ENCODE measurements at places on chromosomes 6 and 20. TPM values are rescaled to one million over a fixed set of nuclear protein-coding genes. Genes with fewer than 3 reads are reported as not detected.

DNA sequence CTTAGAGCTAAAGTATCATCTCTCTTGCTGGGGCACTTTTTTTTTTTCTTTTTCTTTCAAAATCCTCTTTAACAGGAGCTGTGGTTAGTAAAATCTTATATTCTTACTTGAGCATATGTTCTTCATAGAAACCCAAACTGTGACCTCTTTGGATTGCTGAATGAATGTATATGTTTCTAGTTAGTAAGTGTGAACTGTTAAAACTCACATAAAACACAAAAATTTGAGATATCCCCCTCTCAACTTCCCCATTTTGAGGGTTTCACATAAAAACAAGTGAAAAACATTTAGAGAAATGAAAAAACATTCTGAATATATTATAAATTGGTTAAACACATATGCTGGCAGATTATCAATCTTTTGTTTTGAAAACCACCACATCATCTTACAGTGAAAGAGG, 78.1 kb downstream of the INSM1 start:
- no peak for DNase-seq

GRCh38 chr6:8172530-8172929, 70.2 kb upstream of the EEF1E1 start:
- DNase-seq, result no peak

GRCh38 chr20:24051160-24051559, 62.6 kb upstream of the GGTLC1 start:
- no peak for DNase-seq

- DNase-seq, result no peak
Observed at GRCh38 chr6:506508-506907, 115.0 kb downstream of the IRF4 start.

- no peak for DNase-seq
Observed at GRCh38 chr6:116405652-116406356, 35.1 kb downstream of the DSE start.

DNA sequence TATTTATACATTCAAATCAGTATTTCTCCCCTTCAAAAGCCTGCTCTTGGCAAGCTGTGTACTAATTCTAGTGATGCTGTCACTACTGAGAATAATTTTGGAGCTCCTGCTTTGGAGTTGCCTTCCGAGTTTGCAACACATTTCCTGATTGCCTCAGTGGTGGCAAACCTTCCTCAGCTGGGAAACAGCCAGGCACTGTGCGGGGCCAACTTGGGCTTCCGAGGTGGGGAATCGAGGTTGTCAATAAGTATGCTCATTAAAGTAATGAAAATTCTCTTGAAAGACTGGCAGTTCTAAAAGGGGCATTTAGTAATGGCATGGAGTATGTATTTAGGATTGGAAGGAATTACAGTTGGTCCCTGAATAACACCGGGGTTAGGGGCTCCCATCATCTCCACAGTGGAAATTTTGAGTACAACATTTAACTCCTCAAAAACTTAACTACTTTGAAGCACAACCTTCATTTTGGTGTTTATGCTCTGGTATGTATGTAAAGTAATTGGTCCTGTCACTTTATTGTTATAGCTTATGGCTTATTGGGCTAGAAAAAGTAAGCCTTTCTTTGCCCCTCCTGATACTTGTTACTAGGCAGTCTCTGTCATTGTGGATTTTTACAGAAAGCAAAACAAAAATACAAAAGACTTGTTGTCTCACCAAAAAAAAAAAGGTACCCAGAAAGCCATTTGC, 2.7 kb downstream of the PAQR8 start:
- DNase-seq, result no peak

GRCh38 chr6:36643977-36644376, 34.5 kb upstream of the CDKN1A start:
- no peak for DNase-seq

GRCh38 chr6:122806291-122806690, 17.2 kb downstream of the SMPDL3A start:
- DNase-seq, result no peak

The C6orf132 gene
- 0.03 TPM for total RNA-seq

The OCSTAMP gene
- total RNA-seq, result not detected

The OLIG3 gene
- total RNA-seq, result 0.34 TPM
